ENCODE measurements at places on chromosomes 3 and 15.

DNA sequence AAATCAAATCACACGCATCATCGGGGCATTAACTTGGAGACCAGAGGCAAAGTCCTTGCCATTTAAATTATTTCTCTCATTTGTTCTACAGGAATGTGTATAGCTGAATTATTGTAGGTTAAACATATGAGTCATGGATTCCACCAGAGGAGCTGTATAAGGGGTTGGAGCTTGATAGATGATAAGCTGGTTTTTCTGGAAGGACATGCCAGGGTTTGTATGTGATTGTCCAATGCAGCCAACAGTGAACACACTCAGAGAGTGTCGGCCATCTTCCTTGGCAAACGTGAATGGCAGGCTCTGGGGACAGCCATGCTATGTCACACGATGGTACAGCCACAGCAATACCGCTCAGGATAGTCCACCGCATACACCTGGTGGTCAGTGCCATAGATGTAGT is 25.1 kb downstream of the SSUH2 start:
- DNase-seq = no peak

DNA sequence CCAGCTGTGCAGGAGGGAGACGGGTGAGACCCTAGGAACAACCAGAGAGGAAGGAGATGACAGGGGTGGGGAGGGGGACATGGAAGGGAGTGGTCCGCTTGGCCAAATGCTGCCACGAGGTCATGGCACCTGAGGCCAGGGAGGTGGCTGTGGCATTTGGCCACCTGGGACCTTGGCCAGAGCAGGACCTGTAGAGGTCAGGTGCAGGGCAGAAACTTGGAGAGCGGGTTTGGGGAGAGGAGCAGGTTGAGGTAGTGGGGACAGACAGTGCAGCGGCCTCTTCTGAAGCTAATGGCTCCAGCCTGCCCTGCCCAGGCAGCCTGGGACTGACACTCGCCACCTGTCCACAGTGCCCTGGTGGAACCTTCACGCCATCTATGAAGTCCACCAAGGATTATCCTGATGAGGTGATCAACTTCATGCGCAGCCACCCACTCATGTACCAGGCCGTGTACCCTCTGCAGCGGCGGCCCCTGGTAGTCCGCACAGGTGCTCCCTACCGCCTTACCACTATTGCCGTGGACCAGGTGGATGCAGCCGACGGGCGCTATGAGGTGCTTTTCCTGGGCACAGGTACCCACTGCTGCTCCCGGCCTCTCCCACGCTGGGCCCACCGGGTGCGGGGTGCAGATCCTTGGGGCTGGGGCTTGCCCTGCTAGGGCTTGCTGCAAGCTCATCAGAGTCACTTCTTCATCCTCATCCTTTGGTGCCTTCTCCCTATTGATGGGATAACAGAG is 7.0 kb upstream of the GNAT1 start:
- no peak for DNase-seq

DNA sequence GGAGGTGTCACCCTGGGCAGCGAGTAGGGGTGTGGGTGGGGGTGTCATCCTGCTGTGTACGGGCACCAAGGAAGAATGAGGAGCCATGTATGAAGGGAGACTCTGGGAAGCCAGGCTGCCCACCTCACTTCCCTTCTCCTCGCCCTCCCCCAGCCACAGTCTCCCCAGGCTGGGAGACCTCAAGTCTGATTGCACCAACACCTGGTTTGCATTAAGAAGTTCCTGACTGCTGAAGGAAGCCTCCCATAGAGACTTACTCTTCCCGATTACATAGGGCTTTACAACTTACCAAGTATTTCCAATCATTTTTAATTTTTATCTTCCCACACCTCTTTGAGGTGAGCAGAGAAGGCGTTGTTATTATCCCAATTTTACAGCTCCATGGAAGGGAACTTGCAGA is 29.5 kb upstream of the SMAD3 start:
- no peak for DNase-seq

GRCh38 chr15:87167055-87167454 is 1087.4 kb downstream of the AGBL1 start:
- no peak for DNase-seq

DNA sequence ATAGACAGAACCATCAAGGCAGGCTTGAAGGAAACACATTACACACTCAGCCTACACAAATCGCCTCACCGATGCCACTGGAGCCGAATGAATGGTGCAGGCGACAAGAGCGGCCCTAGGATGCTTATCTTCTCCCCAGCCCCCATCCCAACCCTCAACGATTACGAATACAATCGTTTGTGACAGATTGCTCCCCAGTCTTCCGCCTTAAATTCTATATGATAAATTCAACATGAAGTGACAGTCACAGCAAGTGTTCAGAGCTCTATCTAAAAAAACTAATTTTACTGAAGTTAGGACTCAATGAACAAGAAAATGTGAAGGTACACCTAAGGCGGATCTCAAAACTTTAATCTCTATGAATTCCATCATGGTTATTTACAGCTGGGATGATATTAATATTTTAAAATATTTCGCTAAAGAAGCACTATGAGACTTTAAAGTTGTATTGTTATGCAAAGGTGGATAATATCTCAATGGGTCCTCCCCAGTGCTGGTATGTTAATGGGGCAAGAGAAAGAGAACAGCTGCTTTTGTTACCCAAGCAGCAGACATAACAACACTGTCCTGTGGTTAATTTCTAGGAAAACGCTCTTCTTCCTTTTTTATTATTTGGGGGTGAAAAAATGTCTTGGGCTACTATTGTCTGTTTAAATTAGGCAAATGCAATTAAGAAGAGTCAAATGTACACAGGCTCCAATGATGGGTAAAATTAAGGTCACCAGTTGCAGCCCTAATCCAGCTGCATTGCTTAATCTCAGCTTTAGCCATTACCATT is 147.6 kb upstream of the NR2F2 start:
- DNase-seq = no peak

GRCh38 chr15:30962079-30962478 is 29.3 kb downstream of the MTMR10 start:
- no peak for DNase-seq

GRCh38 chr3:126339466-126339865 is 17.7 kb downstream of the KLF15 start:
- DNase-seq = no peak

- no peak for DNase-seq
Measured at GRCh38 chr3:169112153-169112892, 551.2 kb downstream of the MECOM start.

- no peak for DNase-seq
Measured at GRCh38 chr15:47846876-47847275, 129.6 kb downstream of the SEMA6D start.

GRCh38 chr3:2984831-2985220 is 125.3 kb downstream of the IL5RA start:
- DNase-seq = no peak

DNA sequence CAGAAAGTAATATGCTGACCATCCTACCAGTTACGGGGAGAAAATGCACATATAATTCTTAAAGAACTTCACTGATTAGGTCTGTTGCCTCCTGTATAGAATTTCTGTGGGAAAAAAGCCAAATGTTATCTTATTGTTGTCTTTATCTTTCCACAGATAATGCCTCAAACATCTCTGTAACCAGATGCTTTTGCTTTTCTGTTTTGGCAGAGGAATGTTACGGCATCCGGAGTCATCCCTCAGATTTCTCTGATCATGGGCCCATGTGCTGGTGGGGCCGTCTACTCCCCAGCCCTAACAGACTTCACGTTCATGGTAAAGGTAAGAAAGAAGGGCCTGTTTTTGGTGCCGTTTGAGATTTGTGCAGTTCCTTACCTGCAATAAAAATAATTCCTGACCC is 33.5 kb downstream of the PCCB start:
- no peak for DNase-seq

GRCh38 chr3:48456456-48456855 is 9.9 kb downstream of the ATRIP start:
- no peak for DNase-seq

DNA sequence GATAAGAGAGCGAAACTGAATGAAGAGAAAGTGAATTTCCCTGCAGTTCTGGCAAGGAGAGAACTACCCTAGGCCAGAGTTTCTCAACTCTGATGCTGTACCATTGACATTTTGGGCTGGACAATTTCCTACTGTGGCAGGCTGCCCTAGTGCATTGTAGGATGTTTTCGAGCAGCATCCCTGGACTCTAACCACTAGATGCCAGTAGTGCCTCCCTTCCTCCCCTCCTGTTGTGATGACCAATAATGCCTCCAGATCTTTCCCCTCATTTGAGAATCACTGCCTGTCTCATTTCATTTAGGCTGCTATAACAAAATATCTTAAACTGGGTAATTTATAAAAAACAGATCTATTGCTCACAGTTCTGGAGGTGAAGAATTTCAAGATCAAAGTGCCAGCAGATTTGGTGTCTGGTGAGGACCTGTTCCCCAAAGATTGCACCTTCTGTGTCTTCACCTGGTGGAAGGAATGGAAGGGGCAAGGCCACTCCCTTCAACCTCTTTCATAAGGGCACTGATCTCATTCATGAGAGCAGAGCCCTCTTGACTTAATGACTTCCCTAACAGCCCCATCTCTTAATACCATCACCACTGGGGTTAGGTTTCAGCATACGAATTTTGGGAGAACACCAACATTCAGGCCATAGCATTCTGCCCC is 188.9 kb upstream of the MEIS2 start:
- DNase-seq = no peak

GRCh38 chr15:81280696-81281455 is 43.1 kb downstream of the STARD5 start:
- no peak for DNase-seq

DNA sequence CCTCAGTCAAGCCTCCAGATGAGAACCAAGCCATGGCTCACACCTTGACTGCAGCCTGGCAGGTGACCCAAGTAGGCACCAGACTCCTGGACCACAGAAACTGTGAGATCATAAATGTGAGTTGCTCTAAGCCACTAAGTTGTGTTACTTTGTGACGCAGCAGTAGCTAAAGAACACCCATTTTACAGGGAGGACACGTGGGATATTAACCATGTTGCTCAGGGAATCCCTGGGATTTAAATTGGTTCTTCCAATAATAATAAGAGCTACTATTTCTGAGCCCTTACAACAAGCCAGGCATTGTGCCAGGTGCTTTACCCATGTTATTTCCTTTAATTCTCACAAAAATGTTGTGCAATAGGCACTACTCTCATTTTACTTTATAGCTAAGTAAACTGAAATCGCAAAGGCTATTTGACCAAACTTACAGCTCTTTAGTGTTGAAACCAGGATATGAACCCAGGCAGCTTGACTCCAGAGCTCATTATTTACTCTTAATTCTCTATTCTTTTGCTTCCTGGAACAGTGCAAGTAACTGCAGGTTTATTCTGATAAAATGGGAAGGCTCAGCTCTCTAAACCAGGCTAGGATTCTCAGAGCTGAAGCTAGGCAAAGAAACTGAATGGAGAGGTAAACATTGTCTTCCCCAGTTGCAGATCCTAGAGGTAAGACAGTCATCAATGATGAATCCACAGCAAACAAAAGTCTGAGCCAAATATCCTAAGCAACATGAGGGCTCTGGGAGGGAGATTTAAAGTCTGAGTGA is 294.4 kb downstream of the KBTBD8 start:
- DNase-seq = no peak

DNA sequence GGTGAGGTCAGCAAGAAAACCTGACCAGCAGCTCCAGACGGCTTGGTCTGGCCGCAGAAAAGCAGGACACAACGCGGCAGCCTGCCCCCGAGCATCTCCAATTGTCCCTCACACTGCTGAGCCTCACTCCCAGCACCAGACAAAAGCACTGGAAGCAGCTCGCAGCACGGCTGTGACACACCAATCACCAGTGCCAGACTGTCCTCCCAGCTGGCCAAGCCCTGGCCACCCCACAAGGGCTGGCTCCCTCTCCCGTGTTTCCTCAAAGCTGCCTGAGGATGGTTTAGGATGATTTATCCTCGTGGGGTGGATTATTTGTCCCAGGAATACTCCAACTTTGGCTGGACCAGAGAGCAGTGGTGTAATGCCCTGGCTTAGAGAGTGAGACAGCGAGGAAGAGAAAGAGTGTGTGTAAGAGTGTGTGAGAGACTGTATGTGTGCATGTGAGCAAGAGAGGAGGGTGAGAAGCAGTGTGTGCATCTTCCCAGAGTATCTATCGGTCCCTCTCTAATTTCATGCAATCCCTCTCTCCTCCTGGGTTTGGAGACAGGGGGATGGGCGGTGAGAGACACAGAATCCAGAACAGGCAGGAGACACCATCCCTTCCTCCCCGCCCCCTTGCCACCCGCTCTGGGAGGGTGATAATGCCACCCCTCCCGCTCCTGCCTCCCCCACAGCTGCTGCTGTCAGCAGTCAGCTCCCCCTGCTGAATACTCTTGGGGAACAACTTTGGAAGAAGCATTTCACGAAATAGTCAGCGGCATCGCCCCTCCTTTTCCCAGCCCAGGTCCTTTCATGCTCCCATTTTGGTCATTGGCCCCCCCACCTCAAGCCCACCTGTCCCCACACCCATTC is 34.2 kb downstream of the SEMA5B start:
- DNase-seq = no peak

- no peak for DNase-seq
Measured at GRCh38 chr15:49934487-49934886, 184.5 kb downstream of the ATP8B4 start.

DNA sequence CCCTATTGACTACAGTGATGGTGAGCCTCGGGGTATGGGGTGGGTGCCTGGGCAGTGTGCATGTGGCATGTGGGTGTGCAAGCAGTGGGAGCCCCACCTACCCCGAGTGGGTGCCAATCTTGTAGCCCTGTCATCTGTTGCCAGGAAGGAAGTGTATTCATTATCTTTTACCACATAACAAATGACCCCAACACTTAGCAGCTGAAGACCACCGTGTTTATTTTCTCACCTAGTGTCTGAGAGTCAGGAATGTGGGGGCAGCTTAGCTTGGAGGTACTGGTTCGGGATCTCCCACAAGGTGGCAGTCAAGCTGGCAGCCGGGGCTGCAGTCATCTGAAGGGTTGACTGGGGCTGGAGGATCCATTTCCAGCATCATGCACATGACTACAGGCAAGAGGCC is 21.7 kb downstream of the XYLB start:
- no peak for DNase-seq

GRCh38 chr3:317012-317411 is 120.4 kb downstream of the CHL1 start:
- no peak for DNase-seq

DNA sequence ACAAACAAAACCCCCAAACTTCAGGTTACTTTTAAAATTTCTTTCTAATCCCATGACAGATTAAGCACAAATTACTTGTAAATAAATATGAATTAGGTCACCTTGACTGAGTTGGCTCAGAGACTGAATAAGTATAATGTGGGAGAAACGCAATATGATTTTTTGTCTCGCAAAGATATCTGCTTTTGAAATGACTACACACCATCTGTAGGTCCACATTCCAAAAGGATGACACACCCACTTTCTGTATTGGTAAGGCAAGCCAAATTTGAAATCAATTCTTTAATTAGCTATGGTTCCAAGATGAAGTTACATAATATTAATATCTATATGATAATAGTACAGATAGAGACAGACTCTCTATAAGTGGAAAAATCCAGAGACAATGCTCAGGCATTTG is 66.9 kb upstream of the CSPG5 start:
- no peak for DNase-seq

GRCh38 chr15:40900256-40901052 is 6.2 kb downstream of the VPS18 start:
- no peak for DNase-seq

Measured in T-helper 9 cell (primary cell).